ENCODE measurements at places on chromosomes 2 and 18.

DNA sequence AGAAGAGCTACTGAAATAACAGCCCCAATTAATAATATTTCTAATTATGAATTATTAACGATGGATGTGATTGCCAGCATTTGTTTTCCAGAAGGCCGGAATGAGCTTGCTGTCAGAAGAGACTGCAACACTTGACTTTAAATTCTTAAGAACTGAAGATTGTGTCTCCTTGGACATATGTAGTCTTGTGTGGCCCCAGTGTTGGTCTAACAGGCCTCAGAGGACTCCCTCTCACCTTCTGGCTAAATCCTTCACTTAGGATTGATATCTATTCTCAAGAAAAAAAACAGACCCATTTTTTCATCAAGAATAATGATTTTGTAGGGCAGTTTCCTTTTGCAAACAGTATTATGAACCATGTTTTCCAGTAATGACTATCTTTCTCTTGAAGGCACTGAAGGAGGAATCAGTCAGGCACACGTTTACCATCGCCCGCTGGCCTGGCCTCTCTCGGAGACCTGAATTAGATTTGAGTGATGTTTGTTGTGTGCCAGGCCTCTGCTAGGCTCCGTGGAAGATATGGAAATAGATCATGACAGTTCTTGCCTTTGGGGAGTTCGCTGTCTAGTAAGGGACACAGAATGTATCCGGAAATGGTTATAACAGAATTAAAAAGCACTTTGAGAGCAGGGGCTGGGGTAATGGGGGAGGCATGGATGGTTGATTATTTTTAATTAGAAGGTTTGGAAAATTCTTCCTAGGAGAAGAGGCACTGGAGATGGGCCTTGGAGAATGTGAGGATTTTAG is 258.0 kb downstream of the MYCN start:
- no peak for DNase-seq

DNA sequence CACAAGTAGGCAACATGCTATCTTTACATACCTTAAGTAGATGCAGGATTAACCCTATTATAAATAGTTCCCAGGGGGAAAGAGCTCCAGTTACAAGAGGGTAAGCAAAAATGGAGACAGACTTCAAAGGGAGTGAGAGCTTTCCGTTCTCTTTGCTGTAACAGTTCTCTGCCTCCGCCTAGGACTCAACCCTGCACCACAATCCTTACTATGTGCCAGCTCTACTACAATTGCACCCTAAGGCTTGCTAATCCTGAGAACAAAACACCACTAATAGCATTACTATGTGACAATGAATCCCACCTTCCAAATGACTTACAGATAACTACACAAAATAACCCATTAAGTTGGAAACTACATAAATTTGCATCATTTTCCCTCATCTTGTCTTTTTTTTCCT is 7.7 kb downstream of the ZBTB14 start:
- DNase-seq: no peak

DNA sequence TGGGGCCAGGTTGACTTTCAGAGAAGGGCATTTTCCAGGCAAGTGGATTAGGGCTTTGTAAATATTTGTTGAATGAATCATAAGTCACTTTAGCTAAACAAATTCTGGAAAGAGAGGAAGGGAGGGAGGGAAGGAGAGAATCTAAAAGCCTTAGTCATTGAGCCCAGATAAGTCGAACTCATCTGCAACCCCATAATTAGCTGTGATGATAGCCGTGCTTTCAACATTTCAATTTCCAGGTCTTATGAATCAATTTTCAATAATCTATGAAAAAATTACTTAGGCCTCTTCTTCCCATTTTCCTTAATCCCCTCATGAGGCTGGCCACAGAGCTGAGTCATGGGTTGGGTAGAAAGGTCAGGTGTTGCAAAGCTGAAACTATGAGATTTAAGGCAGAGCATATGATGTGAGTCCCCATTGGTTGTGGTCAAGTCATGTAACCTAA is 111.9 kb upstream of the MAPRE2 start:
- DNase-seq: peak; percentile 52

DNA sequence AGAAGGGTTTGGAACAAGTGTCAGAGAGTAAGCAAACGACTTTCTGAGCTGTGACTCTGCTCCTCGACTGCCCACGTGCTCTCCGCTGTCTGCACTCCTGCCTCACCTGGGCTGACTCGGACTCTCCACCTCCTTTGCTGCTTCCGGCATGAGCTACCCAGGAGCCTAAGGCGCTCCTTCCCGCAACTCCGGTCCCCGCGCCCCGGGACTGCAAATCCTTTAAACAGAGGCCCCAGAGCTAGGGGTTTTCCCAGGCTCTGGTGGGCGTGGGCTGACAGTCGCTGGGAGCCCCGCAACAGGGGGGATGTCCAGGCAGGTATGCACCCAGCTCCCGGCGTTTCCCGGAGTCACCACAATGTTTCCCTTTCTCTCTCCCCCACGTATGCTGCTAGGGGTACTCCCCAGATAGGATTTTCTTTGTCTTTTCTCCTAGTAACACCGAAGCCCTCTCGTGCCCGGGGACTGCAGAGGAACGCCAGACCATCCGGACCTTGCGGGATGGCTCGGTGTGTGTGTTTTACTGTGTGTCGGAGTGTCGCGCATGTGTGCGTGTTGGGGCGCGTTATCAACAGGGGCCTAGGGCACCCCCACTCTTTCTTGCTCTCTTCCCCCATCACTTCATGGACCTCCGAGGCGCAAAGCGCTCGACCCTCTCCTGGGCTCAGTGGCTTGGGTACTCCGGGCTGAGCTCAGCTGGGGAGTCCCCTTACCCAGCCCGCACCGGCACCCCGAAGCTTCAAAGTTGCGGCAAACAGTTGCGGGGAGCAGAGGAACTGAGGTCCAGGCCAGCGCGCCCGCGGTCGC is 691 bp upstream of the THSD7B start:
- DNase-seq: no peak

GRCh38 chr18:63311118-63312018 is 8.2 kb downstream of the BCL2 start:
- DNase-seq: no peak

DNA sequence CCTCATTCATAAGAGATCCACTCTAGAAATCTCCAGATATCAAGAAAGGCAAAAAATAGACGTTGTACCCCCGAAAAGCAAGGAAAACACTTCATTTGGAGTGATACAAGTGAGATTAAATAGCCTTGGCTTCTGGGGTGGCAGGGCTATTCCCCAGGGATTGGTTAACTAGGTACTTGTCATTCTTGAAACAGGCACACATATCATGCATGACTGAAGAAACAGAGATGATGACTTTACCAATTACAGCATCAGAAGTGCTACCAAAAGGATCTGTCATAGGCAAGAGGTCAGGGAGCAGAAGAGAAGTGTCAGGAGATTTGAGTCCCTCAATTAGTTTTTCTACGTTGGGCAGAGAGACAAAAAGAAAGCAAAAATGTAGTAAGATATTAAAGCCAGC is 45.2 kb upstream of the NFU1 start:
- DNase-seq: no peak

All from BJ (cell line).